ENCODE measurements at places on chromosomes 4 and X. TPM values are rescaled to one million over a fixed set of nuclear protein-coding genes. Genes with fewer than 3 reads are reported as not detected.

CYLC1 gene
- not detected for total RNA-seq

- DNase-seq: no peak
Measured at GRCh38 chr4:186040316-186040715, 28.6 kb upstream of the TLR3 start.

DNA sequence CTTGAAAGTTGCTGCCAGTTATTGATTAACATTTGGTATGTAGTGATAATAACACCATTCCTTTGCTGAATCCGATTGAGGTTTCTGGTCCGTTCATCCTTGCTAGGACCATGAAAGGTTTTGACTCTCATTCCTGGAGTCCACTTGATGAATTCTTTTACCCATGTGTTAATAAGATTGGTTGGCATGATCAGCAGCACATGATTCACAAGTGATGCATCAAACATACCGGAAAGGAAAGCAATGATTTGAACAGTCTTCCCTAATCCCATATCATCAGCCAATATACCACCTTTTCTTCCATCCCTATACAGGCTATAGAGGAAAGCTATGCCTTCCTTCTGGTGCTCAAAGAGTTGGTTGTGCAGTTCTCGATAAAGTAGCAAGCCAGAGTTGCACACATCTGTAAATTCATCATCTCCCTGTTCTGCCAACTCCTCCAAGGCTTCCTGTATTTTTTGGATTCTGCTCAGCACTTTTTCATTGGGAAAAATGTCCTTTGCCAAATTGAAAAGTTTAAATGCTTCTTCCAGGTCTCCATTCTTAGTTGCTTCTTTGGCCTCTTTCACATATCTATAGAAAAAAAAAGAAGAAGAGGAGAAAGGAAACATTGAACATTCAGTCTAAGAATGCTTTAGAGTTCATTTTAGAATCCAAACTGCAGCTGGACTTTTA is 26.7 kb downstream of the PIN4 start:
- no peak for DNase-seq

DNA sequence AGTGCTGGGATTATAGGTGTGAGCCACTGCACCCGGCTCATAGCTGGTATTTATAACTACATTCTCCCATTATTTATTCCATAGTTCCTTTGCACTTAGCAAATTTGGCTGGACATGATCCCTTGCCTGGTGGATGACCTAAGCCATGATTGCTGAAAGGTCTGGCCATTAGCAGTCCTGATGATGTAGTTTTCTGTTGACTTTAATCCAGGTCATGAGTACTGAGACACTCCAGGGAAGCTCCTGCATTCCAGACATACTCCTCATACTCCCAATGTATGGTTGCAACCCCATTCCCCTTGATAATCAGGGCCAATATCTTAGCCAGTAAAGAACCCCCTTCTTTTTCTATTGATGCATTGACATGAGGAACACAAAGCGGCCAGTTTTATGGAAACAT is 24.4 kb upstream of the MGST2 start:
- DNase-seq: no peak

NKAP gene
- 5.2 TPM for total RNA-seq

DNA sequence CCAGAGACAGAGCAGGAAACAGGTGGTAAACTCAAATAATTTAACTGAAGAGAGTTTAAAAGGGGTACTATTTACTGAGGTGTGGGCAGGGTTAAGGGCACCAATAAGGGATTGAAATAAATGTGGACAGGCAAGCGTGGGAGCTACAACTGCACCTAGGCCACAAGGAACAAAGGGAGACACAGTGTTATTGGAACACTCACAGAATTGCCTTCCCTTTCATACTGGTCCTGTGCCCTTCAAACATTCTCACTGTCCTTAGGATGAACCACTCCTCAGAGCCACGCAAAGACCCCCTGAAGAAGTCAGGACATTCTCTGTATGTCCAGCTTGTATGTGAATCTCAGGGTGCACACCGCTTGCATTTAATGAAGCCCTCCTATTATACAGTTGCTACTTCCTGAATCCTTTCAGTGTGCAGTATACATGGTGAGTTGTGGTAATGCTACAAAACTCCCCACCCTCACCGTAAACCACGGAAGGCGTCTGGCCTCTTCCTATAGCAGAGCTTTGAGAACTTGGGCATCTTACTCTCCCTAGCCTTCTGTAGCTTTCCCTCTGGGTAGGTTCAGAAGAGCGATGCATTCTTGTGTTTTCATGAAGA is 9.6 kb upstream of the MRPL1 start:
- no peak for DNase-seq

KLB gene
- total RNA-seq: 10.2 TPM

HSFX2 gene
- total RNA-seq: not detected

DNA sequence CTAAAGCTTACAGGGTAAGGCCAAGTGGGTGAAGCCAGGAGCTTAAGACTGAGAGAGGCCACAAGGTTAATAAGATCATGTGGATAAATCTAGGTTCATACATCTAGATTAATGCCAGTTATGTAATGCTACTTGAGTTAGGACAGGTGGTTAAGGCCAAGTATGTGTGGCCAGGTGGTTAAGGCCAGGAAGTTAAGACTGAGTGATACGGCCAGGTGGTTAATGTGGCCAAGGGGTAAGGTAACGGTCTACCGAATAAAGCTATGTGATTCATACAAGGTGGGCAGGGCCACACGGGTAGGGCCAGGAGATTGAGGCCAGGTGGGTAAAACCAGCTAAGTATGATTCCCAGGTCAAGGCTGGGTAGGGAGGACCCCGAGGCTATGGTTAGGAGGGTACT is 223.0 kb downstream of the TACR3 start:
- no peak for DNase-seq

- no peak for DNase-seq
Measured at GRCh38 chr4:88320780-88321373, 36.5 kb upstream of the PPM1K start.

TLL1 gene
- total RNA-seq: 4.2 TPM

PDE5A gene
- total RNA-seq: 24.0 TPM

CXCL8 gene
- 1.7 TPM for total RNA-seq

GABRQ gene
- total RNA-seq: 0.98 TPM

BEX1 gene
- total RNA-seq: 1.7 TPM

- DNase-seq: no peak
Measured at GRCh38 chrX:21412029-21412428, 37.8 kb downstream of the CNKSR2 start.

GRCh38 chrX:100083211-100083610 is 326.9 kb downstream of the PCDH19 start:
- no peak for DNase-seq

DNA sequence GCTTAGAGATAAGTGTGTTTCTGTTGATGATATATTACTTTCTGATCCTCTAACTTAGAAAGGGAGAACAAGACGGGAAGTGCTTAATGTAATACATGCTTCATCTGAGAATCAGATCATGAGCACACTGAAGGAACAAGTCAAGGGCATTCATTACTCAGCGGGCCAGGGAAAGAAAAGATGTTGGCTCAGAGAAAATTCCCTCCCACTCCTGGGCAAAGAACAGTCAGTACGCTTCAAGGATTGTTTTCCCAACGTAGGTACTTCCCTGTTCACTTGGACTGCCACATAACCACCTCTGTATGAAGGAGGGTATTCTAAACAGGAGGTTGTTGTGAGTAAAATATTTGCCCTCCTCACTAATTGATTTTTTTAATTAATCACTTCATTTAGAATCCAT is 374.5 kb upstream of the FMR1 start:
- no peak for DNase-seq

- no peak for DNase-seq
Measured at GRCh38 chr4:121706595-121707021, 9.8 kb upstream of the ANXA5 start.

GRCh38 chr4:24690436-24690835 is 104.9 kb upstream of the SOD3 start:
- no peak for DNase-seq

UCP1 gene
- total RNA-seq: not detected

GRCh38 chr4:110268352-110268751 is 69.9 kb upstream of the ELOVL6 start:
- DNase-seq: no peak

DNA sequence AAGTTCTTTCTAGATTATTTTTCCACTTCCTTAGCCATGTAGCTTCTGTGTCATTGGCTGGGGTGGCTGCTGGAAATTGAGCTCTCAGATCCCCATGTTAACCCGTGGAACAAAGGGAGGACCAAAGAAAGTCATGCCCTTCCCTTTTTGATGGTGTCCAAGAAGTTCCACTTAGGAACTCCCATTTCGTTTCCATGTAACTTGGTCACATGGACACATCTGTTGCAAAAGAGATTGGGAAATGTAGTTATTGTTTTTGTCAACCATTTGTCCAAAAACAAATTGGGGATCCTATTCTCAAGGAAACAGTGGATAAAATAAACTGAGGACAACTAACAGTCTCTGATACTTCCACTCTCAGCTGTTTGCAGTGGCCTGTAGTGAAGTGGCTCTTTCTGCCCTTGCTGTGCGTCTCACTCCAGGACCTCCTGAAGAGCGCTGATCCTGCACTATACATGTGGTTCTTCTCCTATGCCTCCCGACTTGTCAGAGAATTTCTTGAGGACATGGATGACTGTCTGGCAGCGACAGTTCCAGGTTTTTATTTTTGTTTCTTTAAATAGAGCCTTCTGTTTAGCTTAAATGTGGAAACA is 125.3 kb upstream of the LNX1 start:
- DNase-seq: no peak

DNA sequence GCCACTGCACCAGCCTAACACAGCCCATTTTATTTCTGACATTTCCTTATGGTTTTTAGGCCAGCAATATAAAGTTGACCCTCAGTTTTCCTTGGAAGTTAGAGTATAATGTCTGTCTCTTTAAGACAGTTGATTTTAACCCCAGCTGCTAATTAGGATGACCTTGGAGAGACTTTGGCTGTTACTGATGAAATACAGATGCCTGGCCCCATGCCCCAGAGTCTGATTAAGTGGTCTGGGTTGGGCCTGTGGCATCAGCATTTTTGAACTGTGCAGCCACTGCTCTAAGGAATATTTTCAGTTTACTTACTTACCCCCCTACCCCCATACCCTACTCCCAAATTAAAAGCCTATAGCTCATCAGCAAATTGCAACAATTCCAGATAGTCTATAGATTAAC is 85.8 kb downstream of the DCLK2 start:
- DNase-seq: no peak

GRCh38 chr4:73735231-73735630 is 5.1 kb upstream of the CXCL8 start:
- DNase-seq: no peak

RIPPLY1 gene
- not detected for total RNA-seq

FATE1 gene
- not detected for total RNA-seq

MAGED1 gene
- 46.8 TPM for total RNA-seq

DNA sequence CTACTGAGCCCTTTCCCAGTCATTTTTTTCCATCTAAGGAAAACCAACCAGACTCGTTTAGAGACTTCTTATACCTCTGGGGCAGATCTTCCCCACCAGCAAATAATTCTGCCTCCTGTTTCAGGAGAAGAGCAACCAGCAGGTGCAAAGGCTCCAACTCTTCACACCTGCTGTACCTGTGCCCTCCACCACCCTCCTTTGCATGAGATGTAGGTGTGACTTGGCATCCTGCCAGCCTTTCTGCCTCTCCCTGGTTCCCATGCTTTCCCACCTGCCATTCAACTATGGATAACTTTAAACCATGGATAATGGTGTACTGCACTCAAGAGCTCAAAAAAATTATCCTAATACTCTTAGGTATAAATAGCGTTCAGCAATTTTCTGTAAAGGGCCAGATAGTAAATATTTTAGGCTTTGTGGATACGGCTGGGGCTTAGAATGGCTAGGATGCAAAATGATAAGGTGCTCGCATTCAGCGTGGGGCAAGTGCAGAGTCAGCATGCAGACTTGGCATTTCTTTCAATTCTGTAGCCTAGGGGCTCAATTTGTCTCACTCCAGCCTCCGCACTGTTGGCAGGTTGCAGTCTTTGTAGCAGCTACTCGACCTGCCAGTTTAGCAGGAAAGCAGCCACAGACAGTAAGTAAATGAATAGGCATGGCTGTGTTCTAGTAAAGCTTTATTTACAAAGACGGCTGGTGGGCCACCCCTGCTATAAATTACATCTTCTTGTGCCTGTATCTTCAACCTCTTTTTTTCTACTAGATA is 79.8 kb downstream of the HCCS start:
- no peak for DNase-seq

C4orf46 gene
- total RNA-seq: 2.2 TPM

RTL5 gene
- 7.1 TPM for total RNA-seq

DNA sequence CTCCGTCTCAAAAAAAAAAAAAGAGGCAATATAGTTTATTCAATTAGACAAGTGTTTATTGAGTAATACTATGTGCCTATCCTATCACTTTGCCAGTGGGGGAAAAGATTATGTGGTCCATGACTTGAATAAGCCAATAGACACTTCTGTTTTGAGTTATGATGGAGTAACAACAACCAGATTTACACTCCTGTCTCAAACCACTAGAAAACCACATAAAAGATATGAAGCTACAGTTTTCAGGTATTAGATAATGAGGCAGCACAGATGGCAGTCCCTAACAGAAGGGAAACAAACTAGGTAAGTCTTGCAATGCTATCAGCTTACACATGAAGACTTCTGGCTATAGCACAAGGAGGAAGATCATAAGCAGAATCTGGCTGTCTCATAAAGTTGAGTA is 22.5 kb downstream of the NFXL1 start:
- no peak for DNase-seq

- no peak for DNase-seq
Measured at GRCh38 chrX:11446949-11447348, 153.7 kb downstream of the AMELX start.

FGFBP2 gene
- 33.0 TPM for total RNA-seq

GRCh38 chrX:104712515-104712914 is 146.5 kb downstream of the IL1RAPL2 start:
- no peak for DNase-seq
